ENCODE measurements at places on chromosomes 2 and 18. TPM values are rescaled to one million over a fixed set of nuclear protein-coding genes. Genes with fewer than 3 reads are reported as not detected.

The RNF152 gene
- total RNA-seq, result 0.01 TPM

The LOXHD1 gene
- not detected for total RNA-seq

The GRHL1 gene
- 1.7 TPM for total RNA-seq

The TMSB10 gene
- total RNA-seq, result 9,403 TPM

The CHPF gene
- 29.1 TPM for total RNA-seq

The PPIG gene
- total RNA-seq, result 44.9 TPM

The DNAH6 gene
- total RNA-seq, result 0.06 TPM

The PDIA6 gene
- 363 TPM for total RNA-seq

The VAMP5 gene
- total RNA-seq, result 0.15 TPM

The FBXO48 gene
- 0.71 TPM for total RNA-seq

The FBXO41 gene
- 5.3 TPM for total RNA-seq

The APCDD1 gene
- total RNA-seq, result not detected

The DNPEP gene
- 62.6 TPM for total RNA-seq

The PRSS56 gene
- 0.16 TPM for total RNA-seq

The ZNF385B gene
- total RNA-seq, result 0.20 TPM

The GPR75 gene
- total RNA-seq, result 1.5 TPM

The OR6B2 gene
- total RNA-seq, result not detected

The BMP10 gene
- not detected for total RNA-seq

The COL3A1 gene
- 0.25 TPM for total RNA-seq

The HNMT gene
- total RNA-seq, result 0.28 TPM

The TCF23 gene
- not detected for total RNA-seq

The NTSR2 gene
- not detected for total RNA-seq

The EFEMP1 gene
- 47.0 TPM for total RNA-seq

The RAB6C gene
- total RNA-seq, result not detected

The CENPA gene
- total RNA-seq, result 54.6 TPM

Data from A549 treated with DMSO at 1 μM for 4 hours (cell line).